BJ (cell line): ENCODE measurements at places on chromosomes 12 and 14.

- no peak for DNase-seq
Observed at GRCh38 chr12:6195665-6196535, 4.3 kb upstream of the CD9 start.

DNA sequence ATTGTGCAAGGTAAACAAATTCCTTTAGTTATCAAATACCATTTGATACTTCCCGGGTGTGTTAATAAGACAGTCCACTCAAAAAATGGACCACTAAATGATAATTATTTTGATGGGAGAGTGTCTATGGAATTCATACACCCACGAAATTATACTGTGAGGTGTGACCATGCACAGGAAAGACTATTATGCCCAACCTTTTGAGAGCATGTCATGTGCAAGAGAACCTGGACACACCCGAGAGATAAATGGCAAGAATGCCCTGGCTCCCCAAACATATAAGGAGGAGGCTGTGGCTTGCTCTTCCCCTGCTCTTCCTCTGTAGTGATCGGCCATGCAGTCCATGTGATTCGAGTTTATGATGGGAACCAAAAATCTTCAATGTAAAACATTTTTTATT lies 119.5 kb upstream of the BCL2L14 start:
- DNase-seq, result no peak

GRCh38 chr14:71932229-71932981 lies at the start of gene RGS6:
Gene RGS6 (plus strand): TSS chr14:71932429.
- no peak for DNase-seq

DNA sequence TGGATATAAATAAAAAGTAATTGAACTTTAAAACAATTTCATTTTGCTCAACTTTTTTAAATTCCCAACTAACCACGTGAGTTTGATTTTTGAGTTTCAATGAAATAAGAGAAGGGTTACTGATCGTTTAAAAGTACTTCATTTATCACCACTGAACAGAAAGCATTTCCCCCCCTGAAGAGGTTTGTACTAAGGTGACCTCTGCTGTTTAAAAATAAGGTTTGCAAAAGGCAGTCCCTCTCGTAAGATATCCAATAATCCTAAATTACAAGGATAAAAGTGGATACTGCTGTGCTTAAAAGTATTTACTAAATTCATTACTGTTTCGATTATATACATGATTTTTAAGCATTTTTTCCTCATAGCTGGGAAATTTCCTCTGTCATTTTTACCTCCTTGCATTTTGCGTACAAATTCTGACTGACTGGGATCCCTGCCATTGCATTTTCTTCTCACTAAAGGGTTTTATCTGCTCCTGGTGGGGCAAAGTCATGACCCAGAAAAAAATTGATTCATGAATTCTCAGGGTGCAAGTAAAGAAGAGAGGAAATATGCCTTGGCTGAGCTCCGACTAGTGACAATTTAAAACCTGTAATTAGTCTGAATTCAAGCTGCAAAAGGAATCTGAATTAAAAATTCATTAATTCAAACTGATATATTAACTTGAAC lies 463.8 kb downstream of the PRKD1 start:
- DNase-seq, result no peak
